ENCODE measurements at places on chromosomes 5 and 9.

DNA sequence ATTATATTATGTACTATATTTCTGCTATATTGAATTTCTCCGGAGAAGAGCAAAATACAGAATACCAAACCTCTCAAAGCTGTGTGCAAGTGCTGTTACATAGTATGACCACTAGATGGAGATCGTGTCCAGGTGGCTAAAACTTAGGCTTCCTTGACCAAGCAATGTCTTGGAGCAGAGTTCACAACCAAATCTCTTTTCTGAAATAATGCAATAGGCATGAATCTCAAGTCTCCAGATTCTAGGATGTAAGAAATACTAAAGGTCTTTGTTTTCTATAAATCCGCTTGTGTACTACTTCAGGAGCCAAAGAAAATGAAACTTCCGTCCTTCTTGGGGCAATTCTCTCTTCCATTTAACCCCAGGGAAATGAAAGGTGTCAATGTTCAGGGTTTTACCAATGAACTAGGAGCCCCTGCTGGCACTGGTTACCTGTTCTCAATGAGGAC is 181.5 kb upstream of the RAI14 start:
- no peak for DNase-seq

GRCh38 chr5:31221001-31221400 is 27.5 kb downstream of the CDH6 start:
- no peak for DNase-seq

- no peak for DNase-seq
These were observed 85.8 kb upstream of the ALDH1A1 start for GRCh38 chr9:73038613-73039012.

DNA sequence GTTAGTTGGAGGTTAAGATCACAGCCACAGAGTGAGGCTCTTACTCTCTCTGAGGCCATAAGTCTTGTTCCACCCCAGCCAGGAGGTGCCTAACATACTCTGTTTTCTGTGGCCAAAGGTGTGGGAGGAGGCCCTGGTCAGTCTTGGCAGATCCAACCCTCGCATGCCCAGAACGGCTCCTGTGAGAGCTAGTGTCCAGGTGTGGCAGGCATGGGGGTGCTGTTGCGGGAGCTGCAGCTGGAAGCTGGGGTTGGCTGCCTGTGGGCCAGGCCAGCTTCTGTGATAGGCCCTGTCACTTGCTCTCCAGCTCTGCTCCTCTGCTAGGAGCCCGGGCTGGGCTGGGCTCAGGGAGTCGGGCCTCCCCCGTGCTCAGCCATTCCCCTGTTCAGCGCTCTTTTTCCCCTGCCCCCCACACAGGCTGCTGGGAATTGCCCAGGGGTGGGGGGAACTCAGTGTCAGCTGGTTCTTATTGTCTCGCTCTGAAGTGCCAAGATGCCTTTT is 31.6 kb downstream of the IER5L start:
- no peak for DNase-seq

DNA sequence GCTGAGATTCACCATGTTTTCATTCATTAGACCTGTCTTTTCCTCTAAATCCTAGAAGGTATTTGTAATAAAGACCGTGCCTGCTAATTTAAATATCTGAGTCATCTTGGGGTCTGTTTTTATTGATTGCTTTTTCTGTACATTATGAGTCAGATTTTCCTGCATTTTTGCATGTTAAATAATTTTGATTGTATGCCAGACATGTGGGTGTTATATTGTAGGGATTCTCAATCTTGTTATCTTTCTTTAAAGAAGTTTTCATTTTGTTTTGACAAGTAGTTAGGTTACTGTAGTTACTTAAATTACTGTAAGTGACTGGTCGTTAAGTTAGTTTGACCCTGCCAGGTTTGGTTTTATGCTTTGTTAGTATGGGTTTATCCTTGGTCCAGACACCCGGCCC is 35.1 kb downstream of the EXOSC2 start:
- no peak for DNase-seq

GRCh38 chr5:93874080-93874479 is 132.7 kb upstream of the POU5F2 start:
- DNase-seq, result no peak

- DNase-seq, result no peak
These were observed 245.5 kb downstream of the SMARCA2 start for GRCh38 chr9:2260417-2261306.

DNA sequence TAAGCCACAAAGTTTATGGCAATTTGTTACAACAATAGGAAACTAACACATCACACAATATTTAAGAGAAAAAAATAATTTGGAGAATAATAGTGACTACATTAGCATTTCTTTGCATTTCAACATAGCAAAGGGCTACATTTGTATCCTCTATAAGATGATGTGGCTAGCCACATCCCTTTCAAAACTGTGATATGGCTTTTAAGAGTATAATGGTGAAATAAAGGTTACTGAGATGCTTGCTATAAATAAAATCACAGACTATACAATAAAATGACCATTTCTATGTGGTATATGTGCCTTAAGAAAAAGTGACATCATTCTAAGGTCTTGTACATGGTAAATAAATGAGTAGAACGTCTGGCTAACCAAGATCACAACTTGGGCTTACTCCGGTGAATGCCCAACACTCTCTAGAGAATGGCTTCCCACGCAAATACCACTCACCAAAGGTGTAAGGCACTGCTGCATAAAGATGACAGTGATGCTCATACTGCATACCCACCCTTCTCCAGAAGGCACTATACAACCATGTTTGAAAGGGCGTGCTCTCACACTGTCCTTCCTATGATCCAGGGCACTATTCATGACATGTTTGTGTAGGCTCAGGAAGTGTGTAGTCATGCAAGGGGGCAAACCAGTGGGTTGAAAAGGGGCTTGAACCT is 286.5 kb downstream of the MLLT3 start:
- no peak for DNase-seq

DNA sequence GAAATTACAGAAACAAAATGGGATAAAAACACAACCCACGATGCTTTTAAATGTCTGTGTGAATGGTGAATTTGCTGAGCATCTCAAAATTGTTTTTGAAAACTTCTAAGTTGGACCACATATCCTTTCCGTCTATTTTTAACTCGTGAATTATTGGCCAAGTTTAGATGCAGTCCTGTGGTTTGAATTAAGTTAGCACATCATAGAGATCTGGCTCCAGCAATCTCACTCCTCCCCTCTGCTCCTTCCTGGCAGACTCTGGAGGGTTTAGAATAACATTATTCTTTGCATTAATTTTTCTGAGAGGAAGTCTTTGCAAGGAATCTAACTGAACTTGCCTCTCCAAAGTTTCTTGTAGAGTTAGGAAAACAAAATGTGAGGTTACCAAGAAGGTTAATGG is 14.5 kb upstream of the ANKRD55 start:
- no peak for DNase-seq

DNA sequence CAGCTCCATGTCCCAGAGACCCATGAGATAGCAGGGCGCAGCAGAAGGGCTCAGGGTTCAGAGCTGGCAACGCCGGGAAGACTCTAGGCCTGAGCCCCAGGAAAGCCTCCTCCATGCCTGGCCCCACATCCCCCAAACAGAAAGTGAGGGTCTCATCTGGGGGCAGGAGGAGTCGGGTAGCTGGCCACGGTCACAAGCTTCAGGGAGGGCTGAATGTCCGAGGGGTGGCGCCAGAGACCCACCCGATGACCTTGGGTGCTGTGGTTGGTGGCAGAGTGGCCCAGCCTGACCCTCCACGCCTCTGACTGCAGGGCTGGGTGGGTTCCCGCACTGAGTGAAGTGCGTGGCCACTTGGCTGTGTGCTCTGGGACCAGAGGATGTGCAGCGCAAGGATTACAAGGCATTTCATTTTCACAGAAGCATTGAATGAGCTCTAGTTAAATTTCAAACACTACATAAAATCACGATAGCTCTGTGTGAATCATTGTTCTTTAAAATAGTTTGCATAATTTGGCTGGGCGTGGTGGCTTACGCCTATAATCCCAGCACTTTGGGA is 3.0 kb downstream of the C8G start:
- DNase-seq, result no peak

GRCh38 chr5:106205916-106206571 is 1464.7 kb downstream of the EFNA5 start:
- DNase-seq, result no peak

- no peak for DNase-seq
These were observed 10.1 kb upstream of the NEURL1B start for GRCh38 chr5:172630986-172631385.

DNA sequence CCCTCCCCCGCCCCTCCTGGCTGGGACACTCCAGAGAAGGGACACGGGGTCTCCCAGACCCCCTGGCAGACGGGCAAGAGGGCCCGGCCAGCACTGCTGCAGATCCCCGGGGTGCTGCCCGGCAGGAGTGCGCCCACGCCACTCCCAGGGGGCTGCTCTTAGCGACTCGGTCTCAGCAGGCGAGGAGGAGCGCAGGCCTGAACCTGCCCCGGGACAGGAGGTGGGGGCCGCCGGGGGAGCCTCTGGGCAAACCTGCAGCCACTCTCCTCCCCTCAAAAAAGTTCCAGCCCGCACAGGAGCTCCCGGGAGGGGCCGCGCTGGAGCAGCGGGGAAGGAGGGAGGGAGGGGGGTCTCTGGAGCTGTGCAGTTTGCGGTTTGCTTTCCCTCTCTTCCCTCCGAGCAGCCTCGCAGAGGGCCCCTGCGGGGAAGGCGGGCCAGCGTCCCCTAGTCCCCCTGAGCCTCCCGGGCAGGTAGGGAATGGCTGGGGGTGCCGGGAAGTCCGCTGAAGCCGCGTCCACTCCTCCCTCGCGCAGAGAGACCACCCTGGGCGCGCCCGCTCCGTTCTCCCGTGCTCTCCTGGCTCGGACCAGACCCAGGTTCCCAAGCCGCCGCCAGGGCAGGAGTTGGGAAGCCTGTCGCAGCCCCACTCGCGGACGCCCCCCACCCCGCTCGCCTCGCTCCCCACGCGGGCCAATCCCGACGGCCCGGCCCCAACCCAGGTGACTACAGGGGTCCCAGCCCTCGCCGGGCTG is 44.2 kb downstream of the NACC2 start:
- DNase-seq, result no peak

DNA sequence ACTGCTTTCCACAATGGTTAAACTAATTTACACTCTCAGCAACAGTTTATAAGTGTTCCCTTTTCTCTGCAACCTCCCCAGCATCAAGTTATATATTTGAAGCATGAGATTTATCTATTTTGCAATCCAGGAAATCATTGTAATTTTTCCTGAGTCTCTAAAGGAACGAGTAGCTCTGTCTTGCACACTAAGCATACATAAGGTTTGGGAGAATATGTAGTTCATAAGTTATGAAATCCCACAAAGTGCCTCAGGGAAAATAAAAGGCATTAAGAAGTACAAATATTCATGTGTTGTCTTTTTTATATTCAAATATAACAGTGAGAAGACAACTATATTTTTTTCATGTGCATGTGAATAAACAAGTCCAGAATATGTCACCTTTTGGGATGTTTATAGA is 377.1 kb upstream of the RORB start:
- DNase-seq, result no peak

Data from CD4-positive, alpha-beta T cell (primary cell).